ENCODE measurements at places on chromosomes 2 and 18.

DNA sequence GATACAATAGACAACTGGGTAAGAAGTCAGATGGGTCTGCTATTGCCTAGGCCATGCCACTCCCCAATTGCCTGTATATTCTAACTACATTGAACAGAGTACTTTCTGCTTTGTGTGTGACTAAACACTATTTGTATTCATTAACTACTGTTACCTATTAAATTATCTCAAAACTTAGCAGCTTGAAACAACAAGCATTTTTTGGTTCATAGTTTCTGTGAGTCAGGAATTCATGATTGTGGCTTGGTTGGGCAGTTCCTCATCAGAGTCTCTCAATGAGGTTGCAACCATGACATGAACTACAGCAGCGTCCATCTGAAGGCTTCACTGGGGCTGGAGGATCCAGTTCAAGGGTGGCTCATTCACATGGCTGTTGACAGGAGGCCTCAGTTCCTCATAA, 205.7 kb downstream of the EN1 start:
- DNase-seq, result no peak

DNA sequence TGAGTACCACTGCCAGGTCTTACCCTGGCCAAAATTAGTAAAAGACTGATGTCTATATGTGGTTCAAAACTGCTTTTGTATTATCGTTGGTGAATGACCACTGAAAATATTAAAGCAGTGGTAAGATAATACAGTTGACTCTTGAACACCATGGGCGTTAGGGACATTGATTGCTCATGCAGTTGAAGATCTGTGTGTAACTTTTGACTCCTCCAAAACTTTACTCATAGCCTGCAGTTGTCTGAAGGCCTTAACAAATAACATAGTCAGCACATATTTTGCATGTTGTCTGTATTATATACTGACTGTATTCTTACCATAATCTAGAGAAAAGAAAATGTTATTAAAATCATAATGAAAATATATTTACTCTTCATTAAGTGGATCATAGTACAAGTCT, 5.8 kb upstream of the ANKRD12 start:
- DNase-seq, result no peak

DNA sequence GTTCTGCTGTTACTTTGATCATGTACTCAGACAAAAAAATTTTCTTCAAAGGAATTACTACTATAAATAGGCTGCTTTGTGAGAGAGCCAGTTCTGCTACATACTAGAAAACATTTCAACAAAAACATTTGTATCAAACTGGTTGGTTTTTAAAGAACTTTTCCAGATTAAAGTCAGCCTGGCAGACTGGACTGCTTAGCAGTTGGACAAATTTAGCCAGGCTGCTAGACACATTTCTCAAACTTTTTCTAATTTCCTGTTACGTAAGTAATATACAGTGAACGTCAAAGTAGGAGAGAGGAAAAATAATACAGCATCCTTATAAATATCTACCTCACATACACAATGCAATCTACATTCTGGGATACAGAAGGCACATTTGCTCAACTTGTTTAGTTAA, 109.5 kb downstream of the SP3 start:
- DNase-seq, result no peak

DNA sequence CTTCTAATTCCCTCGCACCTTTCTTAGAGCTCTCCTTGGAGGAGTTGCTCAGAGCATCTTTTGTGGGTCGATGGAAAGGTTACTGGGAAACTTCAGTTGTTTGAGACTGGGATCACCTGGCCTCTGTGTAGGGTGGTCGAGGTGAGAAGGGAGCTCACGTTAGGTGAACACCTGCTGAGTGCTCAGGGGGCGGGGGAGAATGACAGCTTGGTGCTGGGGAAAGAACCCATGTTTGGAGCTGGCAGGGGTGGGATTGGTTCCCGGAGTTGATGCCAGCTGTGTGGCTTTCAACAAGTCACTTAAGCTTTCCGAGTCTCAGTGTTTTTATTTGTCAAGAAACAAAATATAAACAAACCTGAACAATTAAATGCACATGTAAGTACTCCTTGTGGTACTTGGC, 122.3 kb downstream of the GLI2 start:
- DNase-seq, result no peak

- DNase-seq, result no peak
Observed at GRCh38 chr2:29742656-29743055, 178.7 kb downstream of the ALK start.

DNA sequence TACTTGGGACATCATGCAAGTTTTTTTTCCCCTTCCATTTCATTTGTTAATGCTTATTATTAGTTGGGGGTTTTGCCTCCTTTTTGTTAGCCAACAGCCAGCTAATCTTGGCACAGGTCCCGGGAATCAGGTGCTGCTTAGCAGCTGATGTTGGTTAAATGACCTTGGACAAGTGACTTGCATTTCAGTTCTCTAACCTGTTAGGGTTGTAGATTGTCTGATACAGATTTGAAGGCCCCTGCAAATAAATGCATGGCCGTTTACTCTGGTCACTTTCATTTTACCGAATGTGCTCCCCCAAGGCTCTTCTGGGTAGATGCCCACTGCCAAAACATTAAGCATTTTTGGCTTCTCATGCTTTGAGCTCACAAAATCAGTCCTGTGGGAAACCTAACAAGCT, 120.9 kb downstream of the SPTBN1 start:
- no peak for DNase-seq

DNA sequence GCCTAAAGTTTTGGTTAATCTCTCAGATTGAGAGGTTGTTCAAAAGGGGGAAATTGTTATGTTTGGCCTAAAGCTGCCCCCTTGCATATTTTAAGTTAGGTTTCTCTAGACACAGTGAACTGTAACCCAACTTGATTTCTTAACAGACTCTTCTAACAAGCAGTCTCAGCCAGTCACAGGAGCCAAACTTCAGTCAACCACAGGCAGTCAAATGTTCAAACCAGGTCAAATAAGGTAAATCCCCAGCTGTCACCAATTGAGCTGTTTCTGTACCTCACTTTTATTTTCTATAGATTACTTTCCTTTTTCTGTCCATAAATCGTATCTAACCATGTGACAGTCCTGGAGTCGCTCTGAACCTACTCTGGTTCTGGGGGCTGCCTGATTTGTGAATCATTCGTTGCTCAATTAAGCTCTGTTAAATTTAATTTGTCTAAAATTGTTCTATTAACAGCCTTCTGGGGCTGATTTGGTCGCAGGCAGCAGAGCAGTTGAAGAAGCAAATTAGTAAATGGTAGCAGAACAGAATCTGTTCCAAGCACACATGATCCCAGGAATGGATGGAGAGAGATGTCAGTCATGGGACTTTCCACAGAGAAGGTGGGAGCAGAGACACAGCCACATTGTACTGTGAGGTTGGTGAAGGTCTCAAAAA, 16.4 kb upstream of the NFU1 start:
- DNase-seq, result no peak

DNA sequence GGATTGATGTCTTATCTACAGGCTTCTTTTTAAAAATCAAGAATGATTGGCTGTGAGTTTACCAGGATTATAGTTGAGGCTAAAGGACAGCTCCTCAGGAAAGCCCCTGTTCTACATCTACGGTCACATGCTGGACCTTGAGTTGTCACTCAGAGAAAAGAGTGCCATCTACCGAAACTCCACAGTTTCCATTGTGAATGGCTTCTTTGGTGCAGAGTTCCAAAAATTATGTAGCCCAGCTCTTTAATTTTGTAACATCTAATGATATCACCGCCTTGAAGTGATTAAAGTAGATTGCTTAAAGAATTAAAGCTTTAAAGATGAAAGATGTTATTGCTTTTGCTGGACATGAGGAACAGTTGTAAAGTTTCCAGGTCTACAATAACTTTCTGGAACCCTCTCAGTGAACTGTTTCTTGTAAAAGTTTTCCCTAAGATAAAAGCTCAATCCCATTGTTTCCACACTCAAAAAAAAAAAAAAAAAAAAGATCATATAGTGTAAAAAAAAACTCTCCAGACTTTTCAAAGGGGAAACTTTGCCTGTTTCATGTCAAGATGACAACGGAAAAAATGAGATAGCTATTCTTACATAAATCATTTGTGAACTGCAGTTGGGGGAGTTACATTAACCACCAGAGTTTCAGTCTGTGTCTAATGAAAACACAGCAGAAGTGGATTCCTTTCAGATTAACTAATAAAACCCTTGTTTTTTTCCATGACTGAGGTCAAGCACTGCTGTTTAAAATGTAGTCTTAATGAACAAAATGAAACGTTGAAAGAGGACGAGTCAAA, 4.3 kb downstream of the COL3A1 start:
- DNase-seq, result no peak

- DNase-seq, result no peak
Observed at GRCh38 chr2:183752571-183752970, 628.3 kb downstream of the NUP35 start.

DNA sequence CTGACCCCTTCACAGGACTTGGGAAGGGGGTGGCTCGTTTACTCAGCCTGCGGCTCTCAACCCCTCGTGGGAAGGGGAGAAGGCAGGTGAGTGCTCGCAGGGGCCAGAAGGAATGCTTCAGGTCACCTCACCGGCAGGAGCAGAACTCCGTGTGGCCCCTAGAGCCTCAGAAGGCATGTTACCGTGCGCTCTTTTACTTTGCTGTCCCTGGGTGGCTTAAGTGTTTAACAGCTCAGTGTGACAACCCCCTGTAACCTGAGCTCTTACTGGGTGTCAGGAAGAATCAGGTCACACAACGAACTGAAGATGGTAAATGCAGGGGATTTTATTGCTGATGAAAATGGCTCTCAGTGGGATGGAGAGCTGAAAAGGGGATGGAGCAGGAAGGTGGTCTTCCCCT, 1235.4 kb downstream of the LRP1B start:
- DNase-seq, result no peak

- no peak for DNase-seq
Observed at GRCh38 chr2:20169796-20170703, 54.9 kb downstream of the SDC1 start.

DNA sequence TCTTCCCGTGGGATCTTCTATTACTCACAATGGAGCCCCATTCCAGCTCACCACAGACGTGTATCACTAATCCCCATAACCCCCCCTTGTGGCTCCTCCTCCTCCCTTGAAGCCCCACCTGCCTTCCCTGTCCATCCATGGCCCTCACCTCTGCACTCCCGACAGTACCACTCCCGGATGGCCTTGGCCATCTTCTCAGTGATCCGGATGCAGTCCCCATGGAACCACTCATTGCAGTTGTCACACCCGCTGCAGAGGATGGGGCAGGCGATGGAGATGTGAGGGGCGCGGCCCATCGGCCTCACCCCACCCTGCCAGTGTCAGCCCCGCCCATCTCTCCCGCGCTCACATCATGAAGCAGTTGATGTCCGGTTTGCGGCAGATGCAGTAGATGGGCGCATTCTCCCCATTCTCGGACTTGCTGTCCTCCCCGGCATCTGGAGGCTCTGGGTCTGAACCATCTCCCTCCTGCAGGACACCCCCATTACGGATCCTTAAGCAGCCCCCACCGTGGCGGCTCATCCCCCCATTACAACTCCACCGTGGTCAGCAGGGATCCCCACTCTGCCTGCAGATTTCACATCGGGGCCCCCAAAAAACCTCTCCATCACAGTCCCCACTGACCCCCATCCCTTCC, 983 bp downstream of the CXXC1 start:
- no peak for DNase-seq

GRCh38 chr2:218448934-218449333, 30.0 kb downstream of the VIL1 start:
- peak; percentile 77 for DNase-seq

GRCh38 chr2:239825705-239825979, 199.5 kb downstream of the NDUFA10 start:
- DNase-seq, result no peak

- DNase-seq, result peak; percentile 81
Observed at GRCh38 chr2:219249203-219249980, 3.7 kb upstream of the TUBA4B start.
